ENCODE measurements at places on chromosomes 1 and 21.

DNA sequence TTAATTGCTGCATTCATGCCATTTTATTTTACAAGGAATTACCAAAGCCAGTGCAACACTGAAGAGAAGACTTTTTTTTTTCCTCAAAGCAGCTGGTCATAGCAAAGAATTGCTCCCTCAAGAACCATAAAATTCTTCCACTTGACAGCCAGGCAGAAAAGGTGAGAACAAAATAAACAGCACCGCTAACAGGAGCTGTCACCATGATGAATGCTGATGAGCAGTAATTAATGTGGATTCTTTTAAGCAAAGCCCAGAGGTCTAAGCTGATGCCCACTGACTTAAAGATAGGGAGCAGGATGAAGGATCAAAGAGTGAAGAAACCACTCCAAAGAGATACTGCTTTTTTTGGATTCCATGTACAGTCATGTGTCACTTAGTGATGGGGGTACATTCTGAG is 428.4 kb downstream of the BRINP3 start:
- DNase-seq, result no peak

GRCh38 chr1:29579821-29580425 is 343.6 kb downstream of the PTPRU start:
- DNase-seq, result peak; percentile 11

DNA sequence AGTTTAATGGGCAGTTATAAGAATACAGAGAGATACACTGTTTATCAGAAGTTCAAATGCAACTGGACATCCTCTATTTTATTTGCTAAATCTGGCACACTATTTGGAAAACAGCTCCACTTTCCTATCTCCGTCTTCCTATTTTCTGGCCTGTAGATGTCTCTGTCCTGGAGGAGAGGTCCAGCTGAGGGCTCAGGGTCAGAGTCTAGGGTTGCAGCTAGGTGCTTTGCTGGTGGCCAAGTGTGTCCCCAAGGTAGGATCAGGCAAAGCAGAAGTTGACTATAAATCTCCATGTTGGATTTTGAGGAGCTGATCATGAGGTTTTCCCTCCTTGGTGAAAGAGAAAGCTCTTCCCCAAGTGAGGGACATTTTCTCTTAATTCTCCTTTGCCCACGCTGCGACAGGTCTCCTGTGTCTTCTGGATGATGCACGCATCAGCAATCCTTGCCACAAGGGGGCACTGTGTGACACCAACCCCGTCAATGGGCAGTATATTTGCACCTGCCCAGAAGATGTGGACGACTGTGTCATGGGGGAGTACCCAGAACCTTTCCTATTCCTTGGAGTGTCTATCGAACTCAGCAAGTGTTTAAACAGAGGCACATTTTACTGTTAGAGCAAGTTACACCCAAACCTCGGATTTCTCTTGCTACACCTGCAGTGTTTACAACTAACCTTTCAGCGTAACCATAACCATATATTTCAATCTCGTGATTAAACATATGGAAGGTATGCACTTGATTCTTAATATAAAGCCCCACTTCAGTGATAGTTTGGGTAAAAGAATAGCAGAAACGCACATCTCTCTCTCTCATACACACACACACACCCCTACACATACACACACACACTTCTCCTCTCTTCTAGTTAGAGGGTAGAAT is 10.2 kb downstream of the ADAM30 start:
- peak; percentile 46 for DNase-seq

DNA sequence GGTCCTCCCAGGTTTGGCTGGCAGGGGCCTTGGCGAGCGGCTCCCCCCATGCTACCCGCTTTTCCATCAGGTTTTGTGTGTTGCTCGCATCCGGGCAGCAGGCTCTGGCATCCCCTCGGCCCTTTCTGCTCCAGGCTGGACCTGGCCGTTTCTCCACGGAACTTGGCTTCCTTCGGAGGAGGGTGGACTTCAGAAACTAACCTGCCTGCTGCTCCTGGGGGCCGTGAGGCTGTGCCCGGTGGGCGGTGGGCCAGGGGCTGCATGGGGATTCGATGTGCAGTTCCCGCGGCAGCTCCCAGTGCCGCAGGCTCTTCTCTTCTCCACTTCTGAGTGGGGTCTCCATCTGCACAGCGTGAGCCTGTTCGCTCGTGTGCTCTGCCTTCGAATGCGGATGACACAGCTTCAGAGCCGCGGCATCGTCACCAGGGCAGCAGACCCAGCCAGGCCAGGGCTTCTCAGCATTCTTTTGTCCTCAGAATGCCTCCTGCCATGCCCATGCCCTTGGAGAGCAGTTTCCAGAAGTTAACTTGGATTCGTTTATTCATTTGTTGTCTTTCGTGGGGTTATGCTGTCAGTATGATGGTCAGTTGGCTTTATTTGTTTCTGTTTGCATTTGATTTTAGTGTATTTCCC is 36.4 kb downstream of the PRKCZ start:
- DNase-seq, result no peak

GRCh38 chr1:12251442-12251841 is 21.6 kb downstream of the VPS13D start:
- no peak for DNase-seq

DNA sequence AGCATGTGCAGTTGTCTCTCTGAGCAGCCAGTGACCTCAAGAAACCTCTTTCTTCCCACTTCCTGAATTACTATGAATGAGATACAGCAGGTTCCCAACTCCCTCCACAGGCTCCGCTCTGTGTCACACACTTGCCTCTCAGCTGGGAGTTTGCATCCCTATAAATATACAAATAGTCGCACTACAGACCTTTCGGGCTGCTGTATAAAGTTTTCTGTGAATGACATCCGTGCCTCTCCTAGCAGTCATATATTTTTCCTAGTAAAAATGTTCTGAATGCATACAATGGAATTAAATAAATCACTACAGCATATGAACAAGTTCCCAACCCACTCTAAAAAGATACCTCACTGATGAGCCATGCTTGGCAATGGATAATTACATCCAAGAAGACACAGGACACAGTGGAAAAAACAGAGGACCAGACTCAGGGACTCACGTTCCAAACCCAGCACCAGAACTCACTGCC is 66.8 kb downstream of the CAPZB start:
- no peak for DNase-seq

DNA sequence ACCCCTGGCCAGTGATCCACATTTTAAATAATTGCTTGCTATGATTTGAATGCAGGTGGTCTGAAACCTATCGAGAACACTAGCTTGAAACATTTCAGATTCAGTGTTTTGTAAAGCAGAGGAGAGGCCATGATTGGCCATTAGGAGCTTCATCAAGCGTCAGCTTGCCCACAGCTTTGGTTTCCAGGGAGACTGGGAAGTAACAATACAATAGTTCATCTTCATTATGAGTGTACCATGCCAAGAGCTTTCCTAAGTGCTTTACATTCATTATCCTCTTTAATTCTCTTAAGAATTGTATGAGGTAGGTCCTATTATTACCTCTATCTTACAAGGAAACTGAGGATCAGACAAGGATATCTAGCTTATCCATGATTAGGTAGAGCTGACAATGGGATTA is 27.7 kb upstream of the ATP5PO start:
- DNase-seq, result no peak

GRCh38 chr1:110390692-110391245 is at the start of gene SLC16A4:
TSS of gene SLC16A4 (minus strand) at chr1:110391026. CDS start at chr1:110389323, 1,703 bp downstream.
- peak; percentile 52 for DNase-seq

- DNase-seq, result no peak
Measured at GRCh38 chr1:111163363-111163762, 23.3 kb downstream of the CEPT1 start.

DNA sequence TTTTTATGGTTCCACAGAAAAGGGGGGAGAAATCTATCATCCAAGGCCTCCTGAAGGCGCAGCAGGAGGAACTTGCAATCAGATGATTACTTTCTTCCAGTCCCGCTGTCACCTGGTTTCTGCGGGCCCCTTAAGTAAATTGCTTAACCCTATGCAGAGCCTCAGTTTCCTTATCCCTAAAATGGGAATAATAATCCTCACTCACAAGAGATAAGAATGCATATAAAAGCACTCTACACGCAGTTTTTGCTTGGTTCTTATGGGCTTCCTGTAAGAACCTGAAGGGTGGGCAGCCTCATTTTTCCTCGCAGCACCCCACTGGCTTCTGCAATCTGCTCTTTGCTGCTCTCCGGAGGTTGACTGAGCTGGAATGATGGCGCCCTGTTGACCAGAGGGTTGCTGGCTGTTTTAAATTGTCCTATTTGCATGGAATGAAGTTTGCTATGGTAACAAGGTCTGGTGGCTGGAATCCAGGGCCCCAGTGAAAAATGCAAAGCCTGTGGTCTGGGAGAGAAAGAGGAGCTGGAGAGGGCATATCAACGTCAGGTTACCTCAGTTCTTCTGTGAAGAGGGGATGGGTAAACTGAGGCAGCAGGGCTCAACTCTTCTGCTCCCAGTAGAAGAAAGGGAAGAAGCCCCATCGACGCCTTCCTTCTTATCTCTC is 1.0 kb upstream of the KAZN start:
- DNase-seq, result peak; percentile 44

DNA sequence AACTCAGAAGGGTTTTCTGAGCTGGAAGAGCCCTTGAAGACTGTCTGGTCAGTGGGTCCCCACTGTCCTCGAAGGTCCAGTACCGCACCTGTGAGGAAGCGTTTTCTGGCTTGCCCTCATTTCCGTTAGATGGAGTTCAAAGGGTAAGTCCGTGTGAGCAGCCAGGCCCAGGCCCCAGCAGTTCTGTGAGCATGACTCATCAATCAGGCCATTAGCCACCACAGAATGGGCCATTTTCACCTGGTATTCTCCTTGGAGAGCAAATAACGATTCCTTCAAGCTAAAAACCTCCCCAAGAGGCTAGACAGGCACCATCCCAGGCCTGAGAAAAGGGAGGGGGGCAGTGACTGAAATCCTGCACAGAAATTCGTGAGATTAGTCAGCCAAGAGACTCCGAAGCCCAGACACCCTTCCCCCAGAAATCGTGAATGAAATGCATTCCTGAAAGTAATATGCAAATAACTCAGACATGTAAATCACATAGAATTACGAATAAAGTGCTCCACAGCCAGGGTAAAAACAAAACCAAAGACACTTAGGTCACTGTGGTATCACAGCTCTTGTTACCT is 66.0 kb downstream of the BCAR3 start:
- DNase-seq, result peak; percentile 96

DNA sequence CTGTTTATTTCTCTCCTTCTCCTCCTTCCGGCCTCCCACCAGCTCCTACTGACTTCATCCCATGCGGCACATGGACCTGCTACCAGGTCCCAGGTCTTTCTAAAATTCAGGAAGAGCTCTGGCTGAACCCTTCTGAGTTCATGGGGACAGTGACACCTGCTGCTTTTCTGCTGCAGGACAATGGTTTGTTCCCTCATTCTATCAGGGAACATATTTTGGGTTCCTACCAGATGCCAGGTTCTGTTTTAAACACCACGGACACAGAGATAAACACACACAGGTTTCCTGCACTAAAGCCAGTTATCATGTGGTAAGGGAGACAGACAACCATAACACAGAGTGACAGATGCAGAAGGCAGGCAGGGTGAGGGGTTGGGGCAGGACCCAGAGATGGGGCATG is 114.0 kb upstream of the RAB4A start:
- no peak for DNase-seq

GRCh38 chr1:203544485-203544884 is 50.5 kb downstream of the OPTC start:
- no peak for DNase-seq

DNA sequence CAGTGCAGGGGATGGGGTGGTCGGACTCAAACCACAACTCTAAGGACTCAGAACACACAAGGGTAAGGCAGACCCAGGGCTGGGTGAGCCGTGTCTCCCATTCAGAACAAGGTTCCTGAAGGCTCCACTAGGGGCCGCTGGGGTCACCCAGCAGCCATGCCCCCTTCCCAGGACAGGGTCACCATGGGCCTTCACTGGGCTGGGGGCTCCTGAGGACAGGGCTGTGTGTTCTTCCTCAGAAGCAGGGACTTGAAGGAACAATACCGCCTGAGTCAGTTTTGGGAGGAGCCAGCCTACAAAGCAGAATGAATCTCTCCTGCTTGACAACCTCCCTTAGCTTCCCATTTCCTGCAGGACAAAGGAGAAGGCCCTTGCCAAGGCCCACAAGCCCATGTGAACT is 15.4 kb downstream of the RIMS3 start:
- DNase-seq, result no peak

- no peak for DNase-seq
Measured at GRCh38 chr1:70228670-70229069, 7.5 kb downstream of the SRSF11 start.

DNA sequence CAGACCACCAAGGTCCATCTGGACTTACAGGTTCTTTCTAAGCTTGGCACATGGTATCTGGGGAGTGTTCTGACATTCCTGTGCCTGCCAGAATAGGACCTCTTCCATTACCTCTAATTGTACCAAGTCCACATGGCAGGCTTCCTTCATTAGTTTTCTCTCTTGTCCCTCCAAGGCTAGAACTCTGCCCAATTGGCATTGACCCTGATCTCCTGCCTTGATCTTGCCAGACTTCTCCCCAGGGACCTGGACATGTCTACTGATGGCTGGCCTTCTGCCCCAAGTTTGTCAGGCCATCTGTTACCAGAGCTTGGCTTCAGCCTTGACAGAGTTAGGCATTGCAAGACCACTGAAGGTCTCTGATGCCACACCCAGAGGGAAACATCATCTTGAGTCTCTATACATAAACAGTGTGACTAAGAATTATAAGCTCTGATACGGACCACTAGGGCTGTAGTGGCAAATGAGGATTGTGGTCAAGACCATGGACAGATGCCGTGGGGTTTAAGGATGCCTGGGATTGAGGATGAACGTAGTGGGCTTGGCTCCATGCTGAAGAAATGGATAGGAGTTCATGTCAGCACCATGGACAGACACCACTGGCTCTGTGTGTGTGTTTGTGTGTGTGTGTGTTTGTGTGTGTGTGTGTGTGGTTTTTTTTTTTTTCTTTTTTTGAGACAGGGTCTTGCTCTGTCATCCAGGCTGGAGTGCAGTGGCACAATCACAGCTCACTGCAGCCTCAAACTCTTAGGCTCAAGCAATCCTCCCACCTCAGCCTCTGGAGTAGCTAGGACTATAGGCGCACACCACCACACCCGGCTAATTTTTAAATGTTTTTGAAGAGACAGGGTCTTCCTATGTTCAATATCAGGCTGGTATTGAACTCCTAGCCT is 19.5 kb upstream of the PSMB2 start:
- DNase-seq, result peak; percentile 67

DNA sequence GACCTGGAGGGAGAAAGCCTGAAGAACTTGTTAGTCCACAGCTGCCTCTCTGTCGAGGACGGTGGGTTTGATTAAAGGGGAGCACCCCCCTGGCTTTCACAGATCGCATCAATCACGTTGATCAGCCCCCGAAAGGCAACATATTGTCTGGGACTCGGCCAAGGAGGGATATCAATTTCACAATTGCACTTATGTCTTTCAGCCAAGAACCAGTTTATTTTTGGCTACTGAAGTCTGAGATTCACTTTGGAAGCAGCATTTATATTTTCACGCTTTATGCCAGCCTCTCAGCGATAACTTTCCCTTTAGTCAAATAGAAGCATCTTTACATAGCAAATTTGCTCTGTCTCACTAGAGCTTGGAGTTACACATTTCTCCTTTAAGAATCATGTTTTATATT is 253.2 kb upstream of the RRP15 start:
- DNase-seq, result no peak

- DNase-seq, result no peak
Measured at GRCh38 chr1:178271471-178271870, 177.6 kb downstream of the RASAL2 start.
